ENCODE measurements at places on chromosomes 5 and 9.

GRCh38 chr9:119639287-119639955 is 270.2 kb upstream of the BRINP1 start:
- no peak for DNase-seq

DNA sequence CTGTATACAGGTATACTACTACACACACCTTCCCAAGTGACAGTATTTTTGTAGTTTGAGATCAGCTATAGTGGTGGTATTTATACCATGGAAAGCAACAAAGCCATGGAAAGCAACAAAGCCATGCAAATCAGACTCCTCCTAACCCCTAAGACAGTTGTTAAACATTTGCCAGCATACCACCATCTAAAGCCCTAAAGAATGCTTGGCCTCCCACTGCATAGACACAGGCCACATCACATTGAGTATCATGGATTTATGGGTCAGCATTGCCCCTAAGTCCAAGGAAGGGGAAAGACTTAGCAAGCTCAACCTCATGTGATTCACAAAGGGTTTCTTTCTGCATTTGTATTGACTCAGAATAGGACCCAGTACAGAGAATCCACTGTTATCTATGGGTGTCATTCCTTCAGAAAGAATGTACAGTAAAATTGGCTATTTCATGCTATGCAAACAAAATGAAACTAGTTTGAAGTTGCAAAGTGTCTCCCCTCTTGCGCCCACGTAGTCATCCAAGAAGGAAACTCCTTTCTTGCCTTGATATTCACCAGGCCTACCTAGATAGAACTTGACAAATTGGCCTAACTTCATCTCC is 70.4 kb upstream of the IQGAP2 start:
- DNase-seq = no peak

GRCh38 chr5:38069360-38069759 is 189.0 kb upstream of the EGFLAM start:
- DNase-seq = no peak

DNA sequence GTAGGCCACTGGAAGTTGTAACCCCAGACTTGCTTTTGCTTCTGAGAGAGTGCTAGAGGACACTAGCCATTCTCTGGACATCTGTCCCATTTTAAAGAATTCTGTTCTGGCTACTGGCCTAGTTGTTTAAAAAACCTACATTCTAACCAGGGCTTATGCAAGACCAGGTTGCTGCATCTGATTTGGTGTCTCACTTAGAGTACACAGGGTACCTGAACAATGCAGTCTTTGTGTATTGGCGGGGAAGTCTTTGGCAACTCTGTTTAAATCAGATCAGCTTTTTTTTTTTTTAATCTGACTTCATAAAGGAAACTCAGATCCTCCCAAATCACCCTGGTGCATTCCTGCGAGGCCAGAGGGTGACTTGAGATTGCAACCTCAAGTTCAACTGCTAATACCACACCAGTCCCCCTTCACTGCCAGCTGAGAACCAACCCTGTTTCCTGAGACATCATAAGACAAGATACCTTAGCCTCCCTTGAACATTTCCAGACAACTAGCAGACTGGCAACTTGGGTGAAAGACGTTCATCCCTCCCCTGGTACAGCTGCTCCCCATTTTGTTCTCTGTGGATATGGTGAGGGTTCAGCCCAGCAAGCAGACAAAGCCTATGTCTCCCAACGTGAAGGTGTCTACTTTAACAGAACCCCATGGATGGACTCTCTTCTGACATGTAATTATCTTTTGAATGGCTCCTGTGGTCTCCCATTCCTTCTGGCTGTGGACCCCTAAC is 27.0 kb downstream of the SKP1 start:
- no peak for DNase-seq
